ENCODE measurements at places on chromosomes 2 and 18.
A peak's percentile ranks its signal among the peaks of the same experiment; 100 is the strongest.

- DNase-seq, result no peak
Measured at GRCh38 chr18:79438089-79438897, 42.6 kb downstream of the NFATC1 start.

- no peak for DNase-seq
Measured at GRCh38 chr2:9617749-9618148, 13.0 kb downstream of the YWHAQ start.

GRCh38 chr18:57267368-57267925, 84.9 kb upstream of the ST8SIA3 start:
- DNase-seq, result no peak

DNA sequence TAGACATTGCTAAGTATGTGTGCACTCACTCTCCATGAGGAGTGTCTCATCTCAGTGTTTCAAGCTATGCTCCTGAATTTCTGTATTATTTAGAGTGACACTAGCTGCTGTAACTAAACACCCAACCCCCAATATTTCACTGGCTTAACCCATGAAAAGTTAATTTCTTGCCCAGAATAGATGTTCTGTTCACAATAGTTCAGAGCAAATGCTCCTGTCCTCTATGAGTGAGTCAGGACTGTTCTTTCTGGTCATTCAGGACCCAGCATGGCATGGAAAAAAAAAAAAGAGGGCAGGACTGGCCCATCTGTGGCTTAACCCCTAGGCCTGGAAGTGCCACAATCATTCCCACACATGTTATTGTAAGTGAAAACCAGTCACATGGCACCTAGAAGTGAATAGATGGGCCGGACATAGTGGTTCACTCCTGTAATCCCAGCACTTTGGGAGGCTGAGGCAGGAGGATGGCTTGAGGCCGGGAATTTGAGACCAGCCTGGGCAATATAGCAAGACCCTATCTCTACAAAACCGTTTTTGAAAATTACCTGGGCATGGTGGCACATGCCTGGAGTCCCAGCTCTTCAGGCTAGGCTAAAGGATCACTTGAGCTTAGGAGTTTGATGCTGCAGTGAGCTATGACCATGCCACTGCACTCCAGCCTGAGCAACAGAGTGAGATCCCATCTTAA, 663.6 kb downstream of the IRS1 start:
- DNase-seq, result no peak

- DNase-seq, result no peak
Measured at GRCh38 chr2:37583867-37584266, 87.6 kb downstream of the CDC42EP3 start.

DNA sequence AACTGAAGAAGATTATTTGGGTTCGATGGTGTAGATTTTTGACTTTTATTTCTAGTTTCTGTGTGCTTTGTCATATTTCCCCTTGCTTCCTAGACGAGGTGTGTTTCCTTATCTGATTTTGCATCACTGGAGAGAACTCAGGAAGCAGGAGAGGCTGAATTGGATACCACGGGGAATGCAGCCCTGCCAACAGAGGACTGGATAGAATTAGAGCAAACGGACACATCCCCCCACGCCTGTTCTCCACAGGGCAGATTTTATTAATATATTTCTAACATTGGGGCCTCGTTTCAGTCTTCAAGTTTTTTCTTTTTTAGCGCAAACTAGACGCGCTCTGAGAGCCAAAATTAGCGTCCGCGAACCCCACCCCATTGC, 678 bp upstream of the VAPA start:
- DNase-seq, result no peak

DNA sequence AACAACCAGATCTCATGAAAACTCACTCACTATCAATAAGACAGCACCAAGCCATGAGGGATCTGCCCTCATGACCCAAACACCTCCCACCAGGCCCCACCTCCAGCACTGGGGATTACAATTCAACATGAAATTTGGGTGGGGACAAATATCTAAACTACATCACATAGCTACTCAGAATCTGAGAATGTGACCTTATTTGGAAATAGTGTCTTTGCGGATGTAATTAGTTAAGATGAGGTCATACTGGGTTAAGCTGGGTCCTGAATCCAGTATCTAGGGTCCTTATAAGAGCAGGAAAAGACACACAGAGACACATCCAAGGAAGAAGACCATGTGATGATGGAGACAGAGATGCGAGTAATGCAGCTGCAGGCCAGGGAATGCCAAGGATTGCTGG, 27.5 kb upstream of the REEP1 start:
- no peak for DNase-seq

- DNase-seq, result peak; percentile 7
Measured at GRCh38 chr2:171811245-171811628, 82.8 kb downstream of the SLC25A12 start.

DNA sequence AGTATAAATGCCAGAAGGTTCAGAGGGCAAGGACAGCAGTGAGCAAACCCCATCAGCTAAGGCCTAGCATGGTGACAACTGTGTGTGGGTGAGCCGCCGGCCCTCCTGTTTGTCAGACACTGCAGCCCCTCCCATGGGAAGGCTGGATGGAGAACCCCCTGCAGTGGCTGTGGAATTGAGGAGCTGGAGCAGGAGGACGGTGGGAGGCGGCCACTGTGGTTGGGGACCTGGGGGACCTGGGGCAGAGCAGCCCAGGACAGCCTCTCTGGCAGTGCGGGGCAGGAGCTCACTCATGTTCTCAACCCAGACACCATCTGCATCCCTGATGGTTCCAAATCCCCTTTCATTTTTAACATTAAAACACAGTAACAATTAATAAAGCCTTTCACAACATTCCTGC, 68.8 kb downstream of the TSHZ1 start:
- DNase-seq, result no peak

- DNase-seq, result no peak
Measured at GRCh38 chr2:17043173-17043572, 377.5 kb upstream of the CYRIA start.

DNA sequence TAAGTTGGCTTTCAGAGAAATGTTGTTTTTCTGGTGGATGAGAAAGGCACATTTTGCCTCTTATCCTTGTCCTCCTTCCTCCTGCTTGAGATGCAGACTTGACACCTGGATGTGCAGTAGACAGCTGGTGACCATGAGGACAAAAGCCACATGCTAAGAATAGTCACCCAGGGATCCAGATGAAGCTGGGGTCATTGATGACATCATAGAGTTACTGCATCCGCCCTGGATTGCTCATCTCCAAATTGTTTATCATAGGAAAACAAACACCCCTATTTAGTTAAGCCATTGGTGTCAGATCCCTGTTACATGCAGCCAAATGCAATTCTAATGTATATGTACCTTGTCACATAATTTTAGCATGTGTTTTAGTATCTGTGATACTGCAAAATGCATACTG, 16.3 kb upstream of the SLC1A4 start:
- DNase-seq, result no peak

- DNase-seq, result no peak
Measured at GRCh38 chr18:13452388-13452811, 233.8 kb downstream of the LDLRAD4 start.

- no peak for DNase-seq
Measured at GRCh38 chr2:70460333-70460732, 93.3 kb downstream of the TGFA start.

GRCh38 chr2:166539340-166540162, 45.5 kb upstream of the SCN7A start:
- DNase-seq, result peak; percentile 35

DNA sequence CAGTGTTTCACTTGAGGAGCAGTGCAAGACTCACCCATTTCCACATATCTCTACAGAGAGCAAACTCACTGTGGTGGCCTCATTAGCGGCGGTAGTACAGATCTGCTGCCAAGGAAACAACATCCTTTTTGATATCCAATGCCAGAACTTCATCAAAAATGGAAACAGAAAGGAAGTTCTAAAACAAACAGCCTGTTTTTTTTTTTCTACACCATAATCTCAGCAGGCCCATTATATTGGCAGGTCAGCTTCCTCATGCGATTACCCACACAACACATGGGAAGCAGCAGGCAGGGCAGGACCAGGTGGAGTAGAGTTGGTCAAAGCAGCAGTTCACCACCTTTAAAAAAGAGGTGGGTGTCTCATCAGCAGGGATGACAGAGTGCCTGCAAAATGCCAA, 678.9 kb upstream of the CELF4 start:
- no peak for DNase-seq

DNA sequence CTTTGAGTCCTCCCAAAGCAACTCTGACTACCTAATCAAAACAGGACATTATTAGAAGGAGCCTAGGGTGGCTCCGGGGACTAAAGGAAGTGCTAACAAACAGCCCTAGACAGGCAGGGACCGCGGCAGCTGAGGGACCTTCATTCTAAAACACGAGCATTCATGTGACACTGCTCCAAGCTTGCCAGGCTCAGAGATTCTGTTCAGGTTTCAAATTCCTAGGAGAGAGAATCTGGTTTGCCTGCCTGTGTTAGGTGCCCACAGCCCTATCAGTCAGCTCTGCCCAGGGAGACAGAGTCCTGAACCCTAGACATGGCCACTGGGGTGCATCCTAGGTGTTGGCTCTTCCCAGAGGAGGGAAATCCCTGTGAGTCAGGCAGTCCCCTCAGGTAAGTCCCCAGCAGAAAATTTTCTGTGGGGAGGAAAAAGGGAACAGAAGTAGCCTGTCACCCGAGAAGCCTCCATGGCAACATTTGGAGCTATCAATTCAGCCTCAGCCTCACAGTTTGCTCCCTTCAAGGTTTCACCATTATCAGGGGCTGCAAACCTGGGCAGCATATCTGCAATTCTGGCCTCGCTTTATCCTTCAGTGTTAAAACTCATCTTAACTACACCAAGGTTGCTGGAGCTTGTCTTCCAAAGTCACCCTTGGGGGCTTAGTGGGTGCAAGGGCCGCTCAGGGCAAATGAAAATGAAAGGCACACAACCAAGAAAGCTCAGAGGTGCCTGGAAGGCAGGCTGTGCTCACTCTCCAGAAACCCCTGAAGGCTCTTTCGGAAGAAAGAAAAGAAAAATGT, 28.6 kb downstream of the PCBP1 start:
- no peak for DNase-seq

DNA sequence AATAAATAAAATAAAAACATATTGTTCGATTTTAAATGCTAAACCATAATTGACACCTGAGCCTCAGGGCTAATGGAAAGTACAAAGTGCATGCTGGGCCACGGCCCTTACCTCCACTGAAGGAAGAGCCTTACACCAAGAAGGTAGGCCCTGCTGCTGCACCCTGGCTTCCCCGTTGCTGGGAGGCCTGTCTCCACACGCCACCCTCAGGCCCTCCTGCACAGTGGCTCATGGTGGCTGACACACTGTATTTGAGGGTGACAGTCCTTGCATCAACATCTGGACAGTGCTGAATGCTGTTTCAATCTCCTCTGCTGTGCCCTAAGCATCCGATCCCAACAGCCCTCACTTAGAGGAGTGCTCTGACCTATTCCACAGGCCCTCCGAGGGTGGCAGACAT, 39.3 kb upstream of the EDAR start:
- no peak for DNase-seq

- no peak for DNase-seq
Measured at GRCh38 chr2:24920098-24920808, at the start of gene ADCY3. ADCY3 (minus strand) TSS chr2:24920237; CDS start chr2:24918987, 1,250 bp downstream.

GRCh38 chr18:51537487-51537886, 340.0 kb upstream of the MEX3C start:
- no peak for DNase-seq

DNA sequence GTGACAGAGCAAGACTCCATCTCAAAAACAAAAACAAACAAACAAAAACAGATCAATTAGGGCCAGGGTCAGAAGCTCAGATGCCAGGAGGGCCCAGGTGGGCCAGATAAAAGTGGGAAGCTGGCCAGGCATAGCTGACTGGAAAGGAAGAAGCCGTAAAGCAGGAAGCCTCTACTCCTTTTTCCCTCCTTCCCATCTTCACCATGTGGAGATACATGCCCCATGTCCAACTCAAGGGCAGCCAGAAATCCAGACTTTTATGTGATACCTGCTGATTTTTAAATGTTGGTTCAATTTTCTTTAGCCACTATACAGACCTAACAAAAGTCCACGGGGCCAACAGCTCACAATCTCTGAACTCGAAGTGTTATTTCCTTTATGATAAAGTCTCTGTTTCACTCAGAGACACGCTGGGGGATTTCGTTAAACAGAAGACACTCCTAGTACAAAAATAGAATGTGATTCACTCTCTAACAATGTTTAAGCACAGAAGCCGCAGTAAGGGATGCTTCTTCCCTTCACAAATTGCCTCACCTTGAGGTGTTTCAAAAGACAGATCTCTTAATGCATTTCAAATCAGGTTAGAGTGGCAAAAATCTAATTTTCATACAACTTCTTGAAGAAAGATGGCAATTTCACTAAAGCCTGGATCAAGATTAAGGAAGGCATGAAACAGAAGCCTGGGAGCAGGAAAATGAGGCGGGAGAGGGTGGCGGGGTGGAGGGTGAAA, 14.0 kb downstream of the TMEM247 start:
- DNase-seq, result no peak

- DNase-seq, result no peak
Measured at GRCh38 chr2:85222792-85223191, 89.6 kb downstream of the TCF7L1 start.

- no peak for DNase-seq
Measured at GRCh38 chr2:113716291-113716690, 40.2 kb downstream of the SLC35F5 start.
